ENCODE measurements at places on chromosomes 1 and 21. TPM values are rescaled to one million over a fixed set of nuclear protein-coding genes. Genes with fewer than 3 reads are reported as not detected.

FGR gene
- total RNA-seq, result 0.56 TPM

FAM110D gene
- not detected for total RNA-seq

- DNase-seq, result no peak
- H3K27me3 ChIP-seq, result no peaks in the 10 kb centered on the region
- H3K36me3 ChIP-seq, result no peaks in the 10 kb centered on the region
- no peaks in the 10 kb centered on the region for H3K4me1 ChIP-seq
- H3K27ac ChIP-seq, result no peak overlapping the region
Measured at GRCh38 chr1:190019717-190020116, 457.9 kb downstream of the BRINP3 start.

DNA sequence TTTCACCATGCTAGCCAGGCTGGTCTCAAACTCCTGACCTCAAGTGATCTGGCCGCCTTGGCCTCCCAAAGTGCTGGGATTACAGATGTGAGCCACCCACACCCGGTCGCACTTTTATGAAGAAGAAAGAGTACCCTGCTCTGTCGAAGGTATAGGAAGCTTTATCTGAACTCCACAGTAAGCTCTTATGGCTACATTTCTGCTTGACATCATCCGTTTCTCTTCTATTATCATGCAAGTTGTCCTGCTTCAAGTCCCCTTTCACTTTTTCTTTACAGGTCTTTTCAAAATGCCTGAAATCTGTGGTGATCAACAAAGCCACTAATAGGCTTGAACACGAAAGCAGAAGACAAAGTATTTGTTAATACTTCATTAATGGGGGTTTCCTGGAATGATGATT lies 4.0 kb downstream of the RPE65 start:
- no peaks in the 10 kb centered on the region for H3K36me3 ChIP-seq
- H3K4me1 ChIP-seq, result no peaks in the 10 kb centered on the region
- peaks cover 4% of the 10 kb centered on the region for H3K27me3 ChIP-seq
- no peak overlapping the region for H3K4me3 ChIP-seq

DNA sequence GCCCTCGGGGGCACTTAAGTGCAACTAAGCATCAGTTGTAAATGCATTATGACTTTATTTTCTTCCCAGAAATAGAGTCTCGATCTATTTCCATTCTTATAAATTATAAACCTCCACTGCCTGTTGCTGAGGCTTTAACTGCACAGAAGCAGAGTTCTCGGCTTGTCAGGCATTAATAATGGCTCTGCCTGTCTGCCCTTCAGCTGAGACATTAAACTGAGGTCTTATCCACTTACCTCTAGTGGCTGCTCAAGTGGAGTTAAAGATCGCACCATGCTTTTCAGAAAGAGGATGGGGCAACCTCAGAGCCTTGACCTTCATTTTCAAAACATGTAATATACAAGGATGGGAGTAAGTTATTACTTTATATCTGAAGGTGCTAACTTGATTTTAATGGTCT lies 597.6 kb upstream of the PRMT6 start:
- H3K27me3 ChIP-seq, result no peaks in the 10 kb centered on the region
- H3K36me3 ChIP-seq, result no peaks in the 10 kb centered on the region
- no peak overlapping the region for H3K27ac ChIP-seq
- no peak for DNase-seq

- no peaks in the 10 kb centered on the region for H3K36me3 ChIP-seq
- peaks cover 45% of the 10 kb centered on the region for H3K27me3 ChIP-seq
- H3K27ac ChIP-seq, result no peak overlapping the region
- H3K4me3 ChIP-seq, result peak overlapping the region; percentile 69
Measured at GRCh38 chr1:61050541-61051442, 31.6 kb upstream of the NFIA start.

DNA sequence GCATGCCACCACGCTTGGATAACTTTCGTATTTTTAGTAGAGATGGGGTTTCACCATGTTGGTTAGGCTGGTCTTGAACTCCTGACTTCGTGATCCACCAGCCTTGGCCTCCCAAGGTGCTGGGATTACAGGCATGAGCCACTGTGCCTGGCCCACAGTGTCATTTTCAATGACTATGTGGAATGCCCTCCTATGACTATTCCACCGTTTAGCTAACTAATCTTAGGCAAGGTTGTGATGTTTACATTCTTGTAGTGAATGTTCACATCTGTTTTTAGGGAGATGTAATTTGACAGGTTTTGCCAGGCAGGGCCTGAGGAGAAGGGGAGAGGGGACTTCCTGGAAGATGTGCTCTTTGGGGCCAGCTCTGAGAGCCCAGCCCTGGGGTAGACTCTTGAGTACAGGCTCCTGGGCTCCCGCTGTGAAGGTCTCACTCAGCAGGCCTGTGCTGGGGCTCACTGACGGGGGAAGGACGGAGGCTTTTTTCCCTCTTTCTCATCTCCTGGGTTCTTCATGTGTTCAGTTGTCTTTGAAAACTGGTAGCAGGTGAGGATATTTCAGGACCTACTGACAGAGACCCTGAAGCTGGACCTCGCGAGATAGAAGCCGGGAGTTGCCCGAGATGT lies 13.2 kb downstream of the COQ8A start:
- H3K36me3 ChIP-seq, result peaks cover 9% of the 10 kb centered on the region
- H3K4me3 ChIP-seq, result no peak overlapping the region
- H3K27ac ChIP-seq, result no peak overlapping the region
- DNase-seq, result no peak
- peaks cover 33% of the 10 kb centered on the region for H3K4me1 ChIP-seq
- H3K27me3 ChIP-seq, result no peaks in the 10 kb centered on the region

DNA sequence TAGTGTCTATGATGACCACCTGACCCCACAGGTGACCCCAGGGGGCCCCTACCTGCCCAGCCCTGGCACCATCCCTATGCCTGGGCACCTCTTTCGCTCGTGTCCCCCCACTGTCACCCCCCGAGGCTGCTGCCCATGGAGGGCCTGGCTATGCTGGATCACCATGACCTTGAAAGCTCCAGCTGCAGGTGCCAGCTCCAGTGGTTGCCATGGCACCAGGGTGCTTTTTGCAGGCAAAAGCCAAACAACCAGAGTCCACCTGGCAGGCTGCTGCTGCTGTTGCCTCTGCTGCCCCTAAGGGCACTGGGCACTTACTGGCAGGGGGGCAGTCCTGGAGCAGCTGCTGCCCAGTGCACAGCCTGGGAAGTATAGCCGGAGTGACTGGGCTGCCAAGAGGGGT lies 21.7 kb downstream of the ETNK2 start:
- H3K27ac ChIP-seq, result no peak overlapping the region
- no peak for DNase-seq
- H3K36me3 ChIP-seq, result no peaks in the 10 kb centered on the region

DNA sequence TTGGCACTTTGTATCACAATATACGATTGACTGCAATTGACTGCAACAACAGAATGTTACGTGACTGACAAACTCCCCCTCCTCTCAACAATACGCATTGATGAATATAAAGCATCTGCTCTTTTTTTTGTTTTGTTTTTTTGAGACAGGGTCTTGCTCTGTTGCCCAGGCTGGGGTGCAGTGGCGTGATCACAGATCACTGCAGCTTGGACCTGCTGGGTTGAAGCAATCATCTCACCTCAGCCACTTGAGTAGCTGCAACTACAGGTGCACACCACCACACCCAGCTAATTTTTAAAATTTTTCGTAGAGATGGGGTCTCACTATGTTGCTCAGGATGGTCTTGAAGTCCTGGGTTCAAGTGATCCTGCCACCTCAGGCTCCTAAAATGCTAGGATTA lies 21.3 kb upstream of the CEP85 start:
- DNase-seq, result no peak
- no peak overlapping the region for H3K4me3 ChIP-seq
- H3K4me1 ChIP-seq, result no peaks in the 10 kb centered on the region
- no peak overlapping the region for H3K27ac ChIP-seq
- no peaks in the 10 kb centered on the region for H3K27me3 ChIP-seq
- H3K36me3 ChIP-seq, result no peaks in the 10 kb centered on the region

DNA sequence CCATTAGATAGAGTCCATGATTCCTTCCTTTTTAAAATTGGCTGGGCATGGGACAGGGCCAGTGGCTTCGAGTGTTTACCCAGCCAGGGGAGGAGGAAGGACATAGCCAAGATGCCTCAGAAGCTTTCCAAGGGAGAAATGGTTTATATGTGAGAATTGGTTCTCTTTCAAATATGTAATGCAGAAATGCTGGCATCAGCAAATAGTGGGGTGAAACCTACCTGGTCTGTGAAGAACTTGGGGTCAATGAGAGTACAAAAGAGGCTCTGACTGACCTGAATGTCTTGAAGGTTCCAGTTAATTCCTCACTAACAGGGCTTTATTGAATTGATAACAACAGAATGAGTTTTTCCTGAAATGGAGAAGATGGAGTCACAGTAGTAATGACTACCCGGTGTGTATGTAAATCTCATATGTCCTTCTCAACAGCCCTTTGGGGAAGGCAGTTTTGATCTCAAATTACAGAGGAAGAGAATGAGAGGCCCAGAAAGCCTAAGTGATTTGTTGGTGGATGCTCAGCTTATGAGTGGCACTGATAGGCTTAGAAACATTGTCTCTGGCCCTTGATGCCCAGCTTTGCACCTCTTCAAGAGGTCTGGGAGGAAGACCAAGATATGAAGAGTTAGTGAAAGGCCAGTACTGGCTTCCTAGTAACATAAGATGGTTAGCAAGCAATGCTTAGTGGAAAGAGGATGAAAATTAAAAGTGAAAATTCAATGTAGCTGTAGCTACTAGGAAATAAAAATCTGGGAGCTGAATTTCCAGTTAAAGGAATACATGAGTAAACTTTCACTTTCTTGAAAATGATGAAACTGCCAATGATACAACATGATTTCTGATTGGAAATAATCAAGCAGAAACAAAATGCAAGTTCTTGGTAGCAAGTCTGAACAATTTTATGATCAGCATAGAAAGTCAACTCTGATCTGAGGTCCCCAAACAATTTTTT lies 2.7 kb downstream of the ATF3 start:
- H3K36me3 ChIP-seq, result peaks cover 57% of the 10 kb centered on the region
- peak overlapping the region; percentile 43 for H3K27ac ChIP-seq
- peaks cover 55% of the 10 kb centered on the region for H3K4me1 ChIP-seq

GRCh38 chr1:211579440-211580302 lies 710 bp upstream of the SLC30A1 start:
- peak overlapping the region; percentile 96 for H3K4me3 ChIP-seq
- no peaks in the 10 kb centered on the region for H3K27me3 ChIP-seq
- peaks cover 25% of the 10 kb centered on the region for H3K4me1 ChIP-seq
- no peak for DNase-seq

DNA sequence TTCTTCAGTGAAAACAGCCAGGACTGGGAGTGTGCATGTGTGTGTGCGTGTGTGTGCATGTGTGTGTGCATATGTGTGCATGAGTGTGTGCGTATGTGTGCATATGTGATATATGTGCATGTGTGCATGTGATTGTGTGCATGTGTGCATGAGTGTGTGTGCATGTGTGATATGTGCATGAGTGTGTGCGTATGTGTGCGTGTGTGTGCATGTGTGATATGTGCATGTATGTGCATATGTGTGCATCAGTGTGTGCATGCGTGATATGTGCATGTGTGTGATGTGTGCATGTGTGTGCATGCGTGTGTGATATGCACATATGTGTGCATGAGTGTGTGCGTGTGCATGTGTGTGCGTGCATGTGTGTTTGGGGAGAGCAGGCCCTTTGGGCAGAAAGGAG lies 89.8 kb downstream of the ITPKB start:
- no peaks in the 10 kb centered on the region for H3K27me3 ChIP-seq
- H3K4me3 ChIP-seq, result no peak overlapping the region
- peaks cover 47% of the 10 kb centered on the region for H3K36me3 ChIP-seq
- no peak overlapping the region for H3K27ac ChIP-seq

All from activated CD8-positive, alpha-beta T cell treated with anti-CD3 and anti-CD28 coated beads for 36 hours (primary cell).